ENCODE measurements at places on chromosomes 3 and 15. TPM values are rescaled to one million over a fixed set of nuclear protein-coding genes. Genes with fewer than 3 reads are reported as not detected.

DNA sequence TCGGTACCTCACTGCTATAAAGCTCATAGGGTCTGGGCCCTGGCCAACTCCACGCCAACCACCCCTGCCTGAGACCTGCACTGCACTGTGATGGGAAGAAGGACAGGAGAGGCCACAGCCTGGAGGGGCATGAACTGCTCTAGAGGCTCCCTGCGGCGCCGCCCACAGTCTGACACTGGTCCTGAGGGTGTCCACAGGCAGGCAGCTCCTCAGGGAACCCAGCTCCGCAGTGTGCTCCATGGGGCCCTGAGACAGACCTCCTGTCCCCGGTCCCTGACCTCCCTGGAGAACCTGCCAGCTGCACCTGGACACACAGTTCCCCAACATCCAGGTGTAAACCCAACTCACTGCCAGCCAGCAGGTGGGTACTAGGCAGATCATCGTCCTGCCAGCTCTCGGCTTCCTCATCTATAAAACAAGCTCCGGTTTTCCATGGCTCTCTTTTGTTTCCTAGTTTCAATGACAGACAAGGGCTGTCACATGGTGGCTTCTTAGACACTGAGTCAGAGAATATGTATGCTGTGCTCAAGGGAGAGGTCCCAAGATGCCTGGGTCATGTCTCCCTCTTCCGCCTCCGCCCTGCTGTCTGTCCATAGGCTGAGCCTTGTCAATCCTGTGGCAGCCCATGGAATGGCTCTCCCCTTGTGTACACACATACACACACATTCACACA, 5.1 kb upstream of the HAPLN3 start:
- H3K36me3 ChIP-seq: no peaks in the 10 kb centered on the region
- DNase-seq: no peak
- no peaks in the 10 kb centered on the region for H3K27me3 ChIP-seq
- no peak overlapping the region for H3K4me3 ChIP-seq
- H3K4me1 ChIP-seq: peaks cover 29% of the 10 kb centered on the region

DNA sequence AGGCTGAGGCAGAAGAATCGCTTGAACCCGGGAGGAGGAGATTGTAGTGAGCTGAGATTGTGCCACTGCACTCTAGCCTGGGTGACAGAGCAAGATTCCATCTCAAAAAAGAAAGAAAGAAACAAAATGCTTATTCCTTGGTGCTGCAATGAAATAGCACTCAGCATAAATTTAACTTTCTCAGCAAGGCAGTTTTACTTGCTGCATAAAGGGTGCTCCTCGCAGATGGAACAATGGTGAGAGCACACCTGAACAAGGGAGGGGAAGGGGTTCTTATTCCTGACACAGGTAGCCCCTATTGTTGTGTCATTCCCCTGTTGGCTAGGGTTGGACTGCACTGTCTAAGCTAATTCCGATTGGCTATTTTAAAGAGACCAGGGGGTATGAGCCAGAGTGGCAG, 17.1 kb downstream of the PAK2 start:
- DNase-seq: no peak
- H3K4me3 ChIP-seq: no peak overlapping the region
- no peaks in the 10 kb centered on the region for H3K27me3 ChIP-seq
- H3K27ac ChIP-seq: no peak overlapping the region

GRCh38 chr3:192501401-192501800, 225.9 kb downstream of the FGF12 start:
- no peaks in the 10 kb centered on the region for H3K36me3 ChIP-seq
- no peak overlapping the region for H3K27ac ChIP-seq
- DNase-seq: no peak
- H3K4me1 ChIP-seq: peaks cover 3% of the 10 kb centered on the region

DNA sequence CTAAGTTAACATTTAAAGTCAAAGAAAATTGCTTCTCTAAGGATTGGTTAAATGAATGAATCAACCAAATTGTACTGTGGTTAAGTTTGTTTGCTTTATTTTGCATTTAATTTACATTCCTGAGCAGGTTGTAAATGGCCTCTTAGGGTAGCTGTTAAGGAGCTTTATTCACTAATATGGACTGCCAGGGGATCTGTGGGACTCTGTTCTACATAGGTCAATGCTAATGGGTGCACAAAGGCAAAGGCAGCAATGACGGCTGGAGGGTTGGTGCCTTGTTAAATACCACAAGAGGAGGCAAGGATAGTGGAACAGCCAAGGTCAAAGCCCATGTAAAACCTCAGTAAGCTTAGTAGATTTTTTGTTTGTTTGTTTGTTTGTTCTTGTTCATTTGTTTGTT, 89.3 kb upstream of the P2RY1 start:
- no peak overlapping the region for H3K27ac ChIP-seq
- DNase-seq: no peak
- H3K36me3 ChIP-seq: no peaks in the 10 kb centered on the region
- H3K4me3 ChIP-seq: no peak overlapping the region

- H3K4me1 ChIP-seq: no peaks in the 10 kb centered on the region
- H3K4me3 ChIP-seq: no peak overlapping the region
- DNase-seq: peak; percentile 30
- H3K27ac ChIP-seq: no peak overlapping the region
These were observed 23.5 kb upstream of the TSC22D2 start for GRCh38 chr3:150384296-150385212.

The MUC4 gene
- total RNA-seq: not detected

The WDR73 gene
- 41.5 TPM for total RNA-seq

- H3K27me3 ChIP-seq: no peaks in the 10 kb centered on the region
- peak overlapping the region; percentile 86 for H3K4me3 ChIP-seq
- no peaks in the 10 kb centered on the region for H3K36me3 ChIP-seq
- peak; percentile 53 for DNase-seq
These were observed 683 bp downstream of the UBE2Q2 start for GRCh38 chr15:75843678-75844581.

DNA sequence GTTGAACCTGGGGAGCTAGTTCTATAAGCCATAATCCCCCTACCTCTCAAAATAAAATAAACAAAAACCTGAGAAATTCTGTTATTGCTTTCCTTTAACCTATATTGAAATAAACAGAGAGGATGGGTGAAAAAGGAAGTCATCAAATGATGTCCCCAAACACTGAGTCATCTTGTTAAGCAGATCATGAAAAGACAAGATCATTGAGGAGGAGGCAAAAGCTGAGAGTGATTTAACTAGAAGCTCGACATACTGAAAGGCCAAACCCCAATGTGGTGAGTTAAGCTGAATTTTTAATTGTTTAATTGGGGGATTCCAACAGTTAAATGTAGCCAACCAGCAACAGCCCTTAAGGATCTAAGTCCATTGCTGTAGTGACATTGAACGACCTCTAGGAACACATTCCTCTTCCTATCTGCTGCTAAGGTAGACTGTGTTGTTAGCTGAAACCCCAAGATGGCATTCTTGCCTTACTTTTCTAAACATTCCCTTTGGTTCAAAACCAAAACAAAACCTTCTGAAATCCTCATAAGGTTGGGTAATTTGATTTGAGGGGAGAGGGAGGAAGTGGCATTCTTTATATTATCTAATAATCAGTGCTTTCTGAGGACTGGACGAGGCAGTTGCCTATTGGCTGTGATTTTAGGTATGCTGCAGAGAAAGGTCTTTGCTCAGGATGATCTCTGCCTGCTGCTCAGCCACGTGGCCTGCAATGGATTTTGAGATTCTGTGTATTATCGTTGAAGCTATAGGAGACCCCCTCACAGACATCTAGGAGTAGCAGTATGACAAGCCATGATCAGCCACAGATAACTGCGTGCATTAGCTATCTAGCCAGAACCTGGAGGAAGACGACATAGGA, 62.7 kb upstream of the BNIP2 start:
- no peak overlapping the region for H3K4me3 ChIP-seq
- no peak overlapping the region for H3K27ac ChIP-seq
- no peaks in the 10 kb centered on the region for H3K4me1 ChIP-seq
- no peaks in the 10 kb centered on the region for H3K36me3 ChIP-seq
- no peaks in the 10 kb centered on the region for H3K27me3 ChIP-seq

GRCh38 chr15:81809543-81809942, 236.3 kb downstream of the MEX3B start:
- no peak for DNase-seq
- no peaks in the 10 kb centered on the region for H3K27me3 ChIP-seq
- no peaks in the 10 kb centered on the region for H3K36me3 ChIP-seq
- H3K27ac ChIP-seq: no peak overlapping the region

The ANKUB1 gene
- not detected for total RNA-seq

The ESYT3 gene
- total RNA-seq: 25.1 TPM

GRCh38 chr3:98003306-98003969, 31.2 kb upstream of the RIOX2 start:
- H3K27ac ChIP-seq: no peak overlapping the region
- no peaks in the 10 kb centered on the region for H3K27me3 ChIP-seq
- no peak overlapping the region for H3K4me3 ChIP-seq

The H1-8 gene
- not detected for total RNA-seq

DNA sequence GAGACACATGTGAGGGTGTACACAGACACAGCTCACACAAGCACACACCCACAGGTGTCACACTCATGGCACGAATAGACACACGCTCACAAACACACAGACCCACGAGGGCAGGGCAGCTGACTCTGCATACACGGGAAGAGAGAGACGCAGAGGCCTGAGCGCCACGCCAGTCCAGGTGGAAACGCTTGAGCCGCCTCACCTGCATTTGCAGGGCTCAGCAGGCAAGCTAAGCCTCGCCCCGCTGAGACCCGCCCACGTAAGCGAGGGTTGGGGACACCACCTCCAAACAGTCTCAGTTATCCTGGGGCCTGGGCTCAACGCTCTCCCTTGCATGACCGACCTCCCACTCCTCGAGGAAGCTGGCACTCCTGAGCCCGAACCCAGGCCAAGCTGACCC, 73.2 kb downstream of the TLE3 start:
- peaks cover 17% of the 10 kb centered on the region for H3K4me1 ChIP-seq
- H3K4me3 ChIP-seq: no peak overlapping the region
- peak; percentile 78 for DNase-seq

DNA sequence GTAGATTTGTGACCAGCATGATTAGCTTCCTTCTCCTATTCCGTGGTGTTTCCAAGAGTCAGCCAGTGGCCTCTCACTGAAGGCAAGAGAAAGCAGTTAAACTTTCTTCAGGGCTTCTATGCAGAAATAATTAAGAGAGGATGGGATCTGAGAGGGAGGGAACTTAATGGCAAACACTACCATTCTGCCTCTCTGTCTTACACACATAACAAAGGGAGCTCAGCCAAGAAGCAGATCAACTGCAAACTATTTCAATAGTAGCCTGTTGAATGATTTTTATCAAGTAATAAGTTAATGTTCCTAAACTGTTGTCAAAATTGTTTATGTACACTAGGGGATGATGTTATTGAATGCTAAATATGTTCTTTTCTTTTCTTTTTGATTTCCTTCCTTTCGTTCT, 11.8 kb downstream of the OXSR1 start:
- no peak for DNase-seq
- H3K36me3 ChIP-seq: no peaks in the 10 kb centered on the region
- peaks cover 8% of the 10 kb centered on the region for H3K4me1 ChIP-seq
- no peak overlapping the region for H3K27ac ChIP-seq

DNA sequence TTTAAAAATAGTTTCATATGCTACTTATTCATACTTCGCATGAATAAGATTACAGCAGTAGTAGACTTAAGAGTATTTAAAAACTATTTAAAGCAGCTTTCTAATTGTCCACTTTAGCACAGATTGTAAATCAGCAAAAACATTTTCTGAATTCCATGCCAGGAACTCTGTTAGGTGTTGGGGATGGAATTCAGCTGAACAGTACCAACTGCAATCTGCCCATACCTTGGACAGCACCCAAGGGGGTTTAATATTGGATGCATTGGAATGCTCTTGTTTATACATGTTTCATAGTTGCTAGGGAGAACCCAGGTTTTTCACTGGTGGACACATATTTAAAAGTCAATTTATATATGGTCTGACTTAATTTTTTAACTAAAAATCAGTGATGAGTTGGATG, 74.8 kb downstream of the PPM1L start:
- H3K36me3 ChIP-seq: no peaks in the 10 kb centered on the region
- H3K27me3 ChIP-seq: no peaks in the 10 kb centered on the region
- DNase-seq: no peak
- no peak overlapping the region for H3K27ac ChIP-seq
- no peaks in the 10 kb centered on the region for H3K4me1 ChIP-seq

The CTXN2 gene
- not detected for total RNA-seq

- no peaks in the 10 kb centered on the region for H3K36me3 ChIP-seq
- H3K27ac ChIP-seq: no peak overlapping the region
- H3K27me3 ChIP-seq: no peaks in the 10 kb centered on the region
- H3K4me3 ChIP-seq: no peak overlapping the region
These were observed 94.7 kb downstream of the IL5RA start for GRCh38 chr3:3015185-3016089.

The ALDH1A2 gene
- 12.4 TPM for total RNA-seq

The LINGO1 gene
- 0.13 TPM for total RNA-seq

- no peaks in the 10 kb centered on the region for H3K36me3 ChIP-seq
- no peak overlapping the region for H3K4me3 ChIP-seq
- H3K27ac ChIP-seq: no peak overlapping the region
- no peaks in the 10 kb centered on the region for H3K27me3 ChIP-seq
- DNase-seq: no peak
These were observed 279.0 kb upstream of the VEPH1 start for GRCh38 chr3:157782236-157782635.

DNA sequence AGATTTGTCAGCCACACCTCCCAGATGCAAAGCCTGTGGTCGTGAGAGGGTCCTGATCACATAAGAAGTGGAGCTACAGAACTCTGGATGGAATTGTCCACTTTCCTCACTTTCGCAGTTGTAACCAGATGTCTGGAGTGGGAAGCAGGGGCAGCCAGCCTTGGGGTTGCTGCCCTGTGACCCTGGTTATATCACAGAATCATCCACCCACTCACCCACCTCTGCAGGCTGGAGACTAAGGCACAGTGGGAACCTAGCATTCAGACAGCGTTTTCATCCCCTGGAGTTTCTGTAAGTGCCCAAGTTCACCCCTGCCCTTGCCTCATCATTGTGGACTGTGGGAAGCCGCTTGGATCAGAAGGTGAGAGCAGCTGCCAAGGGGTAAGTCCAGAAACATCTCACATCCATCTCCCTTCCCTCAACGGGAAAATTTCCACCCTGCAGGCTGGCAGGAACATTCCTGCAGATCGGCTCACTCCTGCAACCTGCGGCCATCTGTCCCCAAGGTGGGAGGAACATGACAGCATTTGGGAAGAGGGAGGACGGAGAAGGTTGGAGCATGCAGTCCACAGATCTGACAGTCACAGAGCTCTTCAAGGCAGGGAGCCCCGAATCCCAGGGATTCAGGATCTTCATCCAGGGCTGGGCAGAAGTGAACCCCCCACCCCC, 2.9 kb upstream of the IQSEC1 start:
- H3K27me3 ChIP-seq: peaks cover 13% of the 10 kb centered on the region
- no peak overlapping the region for H3K4me3 ChIP-seq
- no peak for DNase-seq
- H3K27ac ChIP-seq: no peak overlapping the region
- H3K36me3 ChIP-seq: no peaks in the 10 kb centered on the region

DNA sequence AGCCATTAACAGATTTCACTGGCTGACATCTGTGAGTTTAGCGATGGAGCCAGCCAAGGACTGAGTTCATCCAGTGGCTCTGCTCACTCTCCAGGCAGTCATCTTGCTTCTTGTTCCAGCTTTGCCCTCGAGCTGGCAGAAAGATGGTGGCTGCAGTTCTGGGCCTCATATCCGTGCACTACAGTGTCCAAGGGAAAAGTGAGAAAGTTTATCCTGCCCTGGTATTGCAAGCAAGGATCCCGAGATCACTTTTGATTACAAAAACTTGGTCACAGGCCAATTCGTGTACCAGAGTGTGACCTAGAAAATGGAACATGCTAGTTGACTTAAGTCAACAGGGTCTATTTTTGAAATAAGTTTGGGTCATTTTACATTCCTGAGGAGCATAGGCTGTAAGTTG, 288.0 kb upstream of the CHRM5 start:
- H3K27me3 ChIP-seq: no peaks in the 10 kb centered on the region
- H3K4me1 ChIP-seq: peaks cover 27% of the 10 kb centered on the region
- H3K36me3 ChIP-seq: no peaks in the 10 kb centered on the region
- H3K4me3 ChIP-seq: no peak overlapping the region
- peak overlapping the region; percentile 71 for H3K27ac ChIP-seq

All from thyroid gland (tissue), 4 donors.